Lung (tissue), 17 donors: ENCODE measurements at places on chromosomes 7 and 10. TPM values are rescaled to one million over a fixed set of nuclear protein-coding genes. Genes with fewer than 3 reads are reported as not detected.

DNA sequence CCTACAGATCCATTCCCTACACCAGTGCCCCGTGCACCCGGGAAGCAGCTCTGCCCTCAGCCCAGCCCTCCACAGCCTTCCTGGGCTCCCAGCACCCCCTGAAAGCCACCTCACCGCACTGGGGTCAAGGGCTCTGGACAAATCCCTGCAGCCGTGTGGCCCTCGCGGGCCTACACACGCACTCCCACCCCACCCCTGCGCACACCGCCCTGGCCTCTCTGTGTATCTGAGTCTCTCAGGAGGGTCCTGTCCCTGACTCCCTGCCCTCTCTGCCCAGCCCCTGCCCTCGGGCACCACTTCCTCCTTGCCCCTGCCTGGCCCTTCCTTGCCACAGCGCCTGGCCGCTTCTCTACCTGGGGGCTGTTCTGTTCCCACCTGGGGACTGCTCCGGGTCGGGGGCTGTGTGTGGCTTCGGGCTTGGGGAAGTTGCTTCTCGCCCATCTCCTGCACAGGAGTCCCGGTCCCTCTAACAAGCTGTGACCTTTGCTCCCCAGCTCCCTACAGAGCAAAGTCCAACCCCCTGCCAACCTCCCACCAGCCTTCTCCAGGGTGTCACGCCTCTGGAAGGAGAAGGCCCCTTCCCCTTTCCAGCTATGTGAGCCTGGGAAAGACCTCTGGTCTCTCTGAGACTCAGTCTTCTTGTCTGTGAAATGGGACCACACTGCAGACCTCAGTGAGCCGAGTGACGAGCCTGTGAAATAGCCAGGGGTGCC is 1.5 kb downstream of the TMEM184A start:
- DNase-seq: no peak

DNA sequence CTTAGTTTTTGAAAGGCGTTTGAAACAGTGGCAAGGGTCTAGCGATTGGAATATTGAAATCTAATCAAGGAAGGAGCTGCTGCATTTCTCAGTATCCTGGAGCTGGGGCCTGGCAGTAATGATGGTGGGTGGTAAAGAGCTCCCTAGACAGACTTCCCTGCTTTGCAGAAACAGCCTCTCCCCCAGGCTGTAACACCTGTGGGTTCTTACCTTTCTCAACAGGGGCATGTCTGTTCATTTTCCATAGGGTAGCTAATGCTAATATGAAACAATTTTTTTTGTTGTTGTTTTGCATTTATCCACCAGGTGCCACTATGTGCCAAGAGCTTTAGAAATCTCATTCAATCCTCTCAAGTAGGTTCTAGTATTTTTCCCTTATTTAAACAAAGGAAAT is 345.5 kb downstream of the REEP3 start:
- peak; percentile 58 for DNase-seq

The ITIH5 gene
- 68.5 TPM for total RNA-seq

DNA sequence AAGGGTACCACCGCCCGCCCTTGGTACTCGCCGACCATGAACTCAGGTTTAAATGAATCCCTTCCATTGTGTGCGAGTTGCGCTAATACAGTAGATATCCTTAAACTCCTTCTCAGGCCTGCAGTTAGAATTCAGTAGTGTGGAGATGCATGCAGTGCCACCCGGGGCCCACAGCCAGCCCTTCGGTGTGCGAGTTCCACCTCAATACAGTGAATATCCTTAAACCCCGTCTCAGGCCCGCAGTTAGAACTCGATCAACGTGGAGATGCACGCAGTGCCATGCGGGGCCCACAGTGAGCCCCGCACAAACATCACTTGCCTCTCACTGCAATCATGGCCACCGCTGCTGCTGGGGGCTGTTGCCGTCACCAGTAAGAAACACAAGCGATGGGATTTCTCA is 261.9 kb downstream of the MAD1L1 start:
- DNase-seq: no peak

DNA sequence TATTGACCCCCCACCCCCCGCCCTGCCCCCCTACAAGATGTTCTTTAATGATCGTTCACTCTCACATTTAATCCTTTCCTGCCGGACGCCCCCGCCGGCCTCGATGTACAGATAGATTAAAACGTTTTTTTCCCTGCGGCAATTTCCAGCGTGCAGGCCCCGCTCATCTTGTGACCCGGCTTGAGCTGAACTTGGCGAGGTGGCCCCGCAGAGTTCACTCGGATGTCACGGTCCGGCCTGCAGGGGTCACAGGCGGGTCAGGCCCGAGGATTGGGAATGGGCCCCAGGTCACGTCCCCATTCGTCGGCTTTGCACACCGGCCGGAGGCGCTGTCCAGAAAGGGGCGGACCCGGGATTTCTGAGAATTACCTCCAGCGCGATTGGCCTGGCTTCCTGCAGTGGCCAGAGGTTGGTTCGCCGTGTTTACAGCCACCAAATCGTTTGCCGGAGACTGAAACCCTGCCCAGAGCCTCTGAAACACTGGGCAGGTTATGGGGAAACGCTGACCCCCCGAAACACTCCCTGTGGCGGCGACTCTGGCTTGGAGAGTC is 1.9 kb upstream of the CYP26A1 start:
- no peak for DNase-seq

The CCSER2 gene
- total RNA-seq: 50.8 TPM

- no peak for DNase-seq
Observed at GRCh38 chr10:78750418-78750817, 318.3 kb upstream of the ZMIZ1 start.

DNA sequence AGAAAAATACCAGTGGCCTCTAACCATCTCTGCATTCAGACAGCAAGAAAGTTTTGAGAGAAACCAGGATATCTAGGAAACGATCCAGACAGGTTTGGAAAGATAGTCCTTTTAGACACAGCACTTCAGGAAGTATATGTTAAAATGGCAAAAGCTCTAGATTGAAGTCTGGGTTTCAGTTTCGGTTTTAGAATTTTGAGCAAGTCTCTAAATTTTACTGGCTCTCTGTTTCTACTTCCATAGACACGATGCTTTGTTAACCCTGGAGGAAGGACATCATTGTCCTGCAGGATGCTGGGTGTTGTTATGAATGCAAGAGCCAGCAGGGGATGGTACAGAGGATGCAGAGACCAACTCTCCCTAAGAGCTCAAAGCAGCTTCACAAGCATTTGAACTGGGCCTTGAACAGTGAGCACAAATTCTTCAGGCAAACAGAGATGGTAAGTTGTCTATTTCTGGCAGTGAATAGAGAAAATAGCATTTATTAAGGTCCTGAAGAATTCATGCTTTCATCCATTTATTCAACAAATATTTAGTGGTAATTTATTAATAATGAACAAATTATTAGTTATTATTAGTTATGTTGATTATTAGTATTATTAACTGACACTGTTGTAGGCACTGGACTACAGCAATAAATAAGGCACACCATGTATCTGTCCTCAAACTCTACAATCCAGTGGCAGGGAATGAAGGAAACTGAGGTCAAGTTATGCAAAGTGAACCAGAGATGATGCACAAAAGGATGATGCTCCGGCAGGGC is 152.7 kb upstream of the NRP1 start:
- no peak for DNase-seq

DNA sequence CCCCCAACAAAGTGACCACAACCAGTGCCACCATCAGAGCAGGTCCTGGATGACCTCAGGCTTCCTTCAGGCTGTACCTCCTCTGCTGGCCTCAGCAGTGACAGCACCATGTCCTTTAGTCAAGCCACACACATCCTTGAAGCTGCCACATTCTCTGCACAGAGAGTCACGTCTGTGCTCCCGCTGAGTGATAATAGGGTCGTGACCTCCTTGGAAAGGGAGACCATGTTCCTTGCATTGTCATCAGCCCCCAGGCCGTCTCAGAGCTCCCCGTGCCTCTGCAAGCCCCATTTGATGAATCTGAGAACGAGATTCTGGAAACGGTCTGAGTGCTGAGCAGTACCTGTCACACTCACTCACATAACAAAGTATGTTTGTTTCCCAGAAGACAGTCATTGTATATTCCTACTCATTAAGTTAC is 106.5 kb upstream of the PRR15 start:
- DNase-seq: no peak

GRCh38 chr10:114767101-114767985 is 54.2 kb upstream of the FHIP2A start:
- peak; percentile 25 for DNase-seq

The ODAD2 gene
- total RNA-seq: 12.1 TPM

GRCh38 chr10:91022924-91023699 is 102.2 kb upstream of the ANKRD1 start:
- peak; percentile 91 for DNase-seq

The OR2A1 gene
- total RNA-seq: not detected

DNA sequence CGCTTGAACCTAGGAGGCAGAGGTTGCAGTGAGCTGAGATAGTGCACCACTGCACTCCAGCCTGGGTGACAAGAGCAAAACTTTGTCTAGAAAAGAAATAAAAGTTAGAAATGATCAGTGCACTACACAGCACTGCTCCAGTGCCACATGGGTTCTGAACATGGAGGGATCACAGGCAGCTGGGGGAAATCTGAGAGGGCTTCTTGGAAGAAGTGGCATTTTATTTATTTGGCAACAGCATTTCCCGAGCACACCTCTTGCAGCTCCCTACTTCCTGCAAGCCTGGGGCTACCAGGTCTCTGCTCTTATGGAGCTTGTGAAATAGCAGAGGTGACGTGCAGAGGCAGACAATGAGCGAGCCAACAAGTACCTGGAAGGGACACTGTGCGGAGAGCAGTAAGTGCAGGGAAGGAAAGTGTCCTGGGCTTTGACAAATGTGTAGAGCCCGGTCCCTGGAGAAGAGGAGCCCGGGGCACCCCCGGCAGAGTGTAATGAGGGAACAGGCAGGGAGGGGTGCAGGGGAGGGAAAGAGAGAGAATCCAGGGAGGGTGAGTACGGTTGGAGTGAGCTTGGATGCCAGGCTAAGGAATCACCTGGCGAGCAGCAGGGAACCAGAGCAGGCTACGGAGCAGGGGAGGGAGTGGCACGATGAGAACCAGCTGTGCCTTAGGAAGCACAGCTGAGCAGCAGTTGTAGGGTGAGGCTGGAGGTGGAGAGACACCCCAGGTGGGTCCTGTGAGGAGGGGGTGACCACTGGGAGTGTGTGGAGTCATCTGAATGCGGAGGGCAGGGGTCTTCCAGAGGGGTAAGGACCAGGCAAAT is 104.6 kb upstream of the CTBP2 start:
- no peak for DNase-seq
